ENCODE measurements at places on chromosomes 1 and 21. TPM values are rescaled to one million over a fixed set of nuclear protein-coding genes. Genes with fewer than 3 reads are reported as not detected.

- DNase-seq, result no peak
- no peak overlapping the region for H3K4me3 ChIP-seq
- peak overlapping the region; percentile 9 for H3K27ac ChIP-seq
- peaks cover 17% of the 10 kb centered on the region for H3K4me1 ChIP-seq
- no peaks in the 10 kb centered on the region for H3K27me3 ChIP-seq
Observed at GRCh38 chr1:91750398-91750996, 135.5 kb downstream of the TGFBR3 start.

DNA sequence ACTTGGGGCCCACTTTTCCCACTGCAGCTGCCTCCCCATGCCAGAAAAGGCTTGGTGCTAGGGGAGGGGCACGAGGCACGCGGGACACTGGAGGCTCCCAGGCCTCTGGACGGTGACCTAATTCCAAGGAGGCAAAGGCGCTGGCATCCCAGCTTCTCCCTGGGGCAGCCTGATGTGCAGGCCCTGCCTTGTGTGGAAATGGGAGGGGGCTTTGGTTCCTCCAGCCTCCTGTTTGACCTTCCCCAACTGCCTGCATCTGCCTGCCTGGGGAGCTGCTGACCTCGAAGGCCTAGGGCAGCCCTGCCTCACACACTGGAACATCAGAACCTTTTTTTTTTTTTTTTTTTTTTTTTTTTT lies 39.9 kb downstream of the KIAA1614 start:
- peaks cover 26% of the 10 kb centered on the region for H3K36me3 ChIP-seq
- no peaks in the 10 kb centered on the region for H3K27me3 ChIP-seq
- H3K4me3 ChIP-seq, result no peak overlapping the region
- DNase-seq, result peak; percentile 62
- H3K4me1 ChIP-seq, result peaks cover 18% of the 10 kb centered on the region
- H3K27ac ChIP-seq, result no peak overlapping the region

DNA sequence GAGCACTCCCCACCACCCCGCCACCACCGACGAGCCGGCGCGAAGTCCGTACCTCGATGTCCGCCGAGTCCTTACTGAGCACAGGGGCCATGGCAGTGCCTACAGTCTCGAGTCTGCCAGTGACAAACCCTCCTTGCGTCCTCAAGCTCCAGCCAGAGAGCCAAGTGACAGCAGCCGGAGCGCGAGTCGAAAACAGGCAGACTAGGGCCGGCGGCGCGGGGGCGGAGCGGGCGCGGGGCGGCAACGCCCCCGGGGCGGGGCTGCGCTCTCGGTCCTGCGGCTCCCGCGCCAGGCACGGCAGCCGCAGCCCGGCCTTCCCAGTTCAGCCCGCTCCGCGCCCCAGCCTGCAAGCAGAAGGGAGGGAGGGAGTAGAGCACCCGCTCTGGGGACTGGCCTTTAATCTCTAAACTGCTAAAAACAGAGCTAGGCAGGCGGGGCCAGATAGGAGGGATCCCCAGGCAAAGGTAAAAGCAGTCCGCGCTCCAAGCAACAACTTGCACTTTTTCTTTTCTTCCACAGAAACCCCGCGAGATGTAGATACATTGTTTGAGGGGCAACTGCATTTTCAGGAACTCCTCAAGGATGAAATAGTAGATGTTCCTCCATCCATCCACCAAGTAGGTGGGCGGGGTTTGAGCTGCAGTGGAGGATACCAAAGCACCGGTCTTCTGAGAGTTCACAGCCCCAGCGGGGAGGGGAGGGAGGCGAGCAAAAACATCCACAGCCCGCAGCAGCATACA lies at the start of gene DPYD:
Gene DPYD, minus strand, starts transcription at position 203 of the 740 bp plus-strand sequence. Its CDS starts 112 bp downstream, at position 91.
- H3K27ac ChIP-seq, result peak within 1 kb of the TSS; percentile 98
- H3K4me3 ChIP-seq, result peak within 1 kb of the TSS; percentile 85
- peak; percentile 97 for DNase-seq
- peaks cover 49% of the 10 kb centered on the region for H3K4me1 ChIP-seq
- no peaks in the 10 kb centered on the region for H3K27me3 ChIP-seq

- H3K4me1 ChIP-seq, result peaks cover 88% of the 10 kb centered on the region
- peak overlapping the region; percentile 100 for H3K27ac ChIP-seq
- H3K36me3 ChIP-seq, result no peaks in the 10 kb centered on the region
- peak overlapping the region; percentile 48 for H3K4me3 ChIP-seq
- no peaks in the 10 kb centered on the region for H3K27me3 ChIP-seq
Observed at GRCh38 chr1:228089519-228090380, 7.2 kb downstream of the ARF1 start.

The LCE2A gene
- not detected for total RNA-seq

The ATP1A2 gene
- total RNA-seq, result 1.8 TPM

The PLA2G4A gene
- total RNA-seq, result 7.5 TPM

The CLEC20A gene
- not detected for total RNA-seq

Measured in spleen (tissue), 13 donors.